Stimulated activated effector memory CD8-positive, alpha-beta T cell treated with anti-CD3 and anti-CD28 coated beads, Interleukin-12 subunit alpha, Interleukin-12 subunit beta, amount 100 ng/mL, for 72 hours (primary cell): ENCODE measurements at places on chromosomes 5 and 9.

GRCh38 chr9:4970970-4971641 is 14.0 kb upstream of the JAK2 start:
- DNase-seq = peak; percentile 73

DNA sequence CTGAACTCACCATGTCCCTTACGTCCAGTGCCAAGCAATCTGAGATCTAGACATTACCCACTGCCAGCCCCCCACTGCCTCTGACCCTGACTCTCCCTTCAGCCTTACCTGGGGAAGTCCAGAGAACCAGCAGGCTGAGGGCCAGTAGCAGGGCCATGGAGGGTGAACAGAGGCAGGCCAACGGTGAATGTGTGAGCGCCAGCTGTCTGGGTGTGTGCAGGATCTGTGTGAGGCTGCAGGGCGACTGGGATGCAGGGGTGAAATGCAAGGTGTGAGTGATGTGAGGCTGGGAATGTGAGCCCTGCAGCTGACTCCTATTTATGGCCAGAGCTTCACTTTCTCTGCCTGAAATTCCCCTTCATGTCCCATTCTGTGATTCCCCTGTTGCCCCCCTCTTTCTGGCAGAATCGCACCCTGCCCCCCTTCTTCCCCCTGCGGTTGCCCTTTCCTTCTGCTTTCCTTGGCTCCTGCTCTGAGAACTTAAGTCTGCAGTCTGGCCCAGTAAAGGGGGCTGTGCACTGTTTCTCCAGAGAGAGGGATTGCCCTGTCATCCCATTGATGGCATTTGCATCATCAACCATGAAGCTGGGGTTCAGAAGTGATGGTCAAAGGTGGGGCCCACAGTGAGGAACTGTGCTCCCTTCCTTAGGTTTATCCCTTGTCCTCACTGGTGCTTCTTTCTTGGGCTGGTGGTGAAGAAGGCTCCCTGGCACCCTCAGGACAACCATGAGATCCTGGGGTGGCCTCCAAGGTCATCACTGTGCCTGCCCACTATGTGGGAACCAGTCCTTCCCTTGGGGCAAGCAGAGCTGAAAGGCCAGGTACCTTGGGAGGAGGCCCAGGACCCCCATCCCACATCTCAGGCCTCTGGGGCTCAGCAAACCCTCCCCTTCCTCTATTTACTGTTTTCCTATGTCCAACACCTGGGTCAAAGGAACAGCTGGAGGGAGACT is at the start of gene CCL19:
Gene CCL19 (minus strand): TSS at position 294 of the 953 bp plus-strand sequence. CDS start 137 bp downstream, at position 157.
- no peak for DNase-seq

DNA sequence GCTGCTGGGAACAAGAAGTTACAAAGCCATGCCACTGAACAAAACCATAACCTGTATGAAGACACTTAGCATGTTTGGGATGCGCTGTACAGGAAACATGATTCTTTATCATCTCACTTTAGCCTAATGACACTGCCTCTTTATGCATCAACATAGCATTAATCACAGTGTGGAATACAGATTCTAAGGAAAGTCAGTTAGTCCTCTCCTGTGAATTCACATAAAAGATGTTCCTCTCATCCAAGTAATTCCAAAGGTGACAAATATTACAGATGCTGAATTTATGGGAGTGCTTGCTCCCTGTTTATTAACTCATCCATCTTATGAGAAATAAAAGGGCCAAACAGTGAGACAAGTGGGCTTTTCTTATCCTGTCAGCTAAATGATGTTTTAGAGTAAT is 1677.7 kb downstream of the EFNA5 start:
- no peak for DNase-seq

GRCh38 chr5:12902611-12903010 is 998.4 kb upstream of the CTNND2 start:
- no peak for DNase-seq

DNA sequence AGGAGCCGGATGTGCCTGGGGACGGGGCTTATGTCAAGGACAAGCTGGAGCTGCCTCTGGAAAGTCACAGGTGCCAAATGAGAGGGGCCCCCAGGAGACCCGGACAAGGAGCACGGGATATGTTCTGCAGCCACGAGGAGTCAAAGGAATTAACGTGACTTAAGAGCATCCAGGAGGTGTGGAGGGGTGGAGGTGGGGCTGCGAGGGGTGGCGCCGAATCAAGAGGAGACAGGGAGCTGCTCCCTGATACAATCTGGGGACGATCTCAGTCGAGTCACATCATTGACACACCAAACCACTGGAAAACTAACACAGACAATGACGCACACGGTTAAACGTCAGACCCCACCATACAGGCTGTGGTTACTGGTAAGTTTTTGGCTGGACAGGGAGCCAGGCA is 10.4 kb downstream of the CCDC127 start:
- no peak for DNase-seq

- no peak for DNase-seq
These were observed 368.4 kb downstream of the TLE1 start for GRCh38 chr9:81320909-81321482.

- no peak for DNase-seq
These were observed 531.1 kb downstream of the CETN3 start for GRCh38 chr5:89878140-89879132.
